ENCODE measurements at places on chromosomes 16 and 17.

DNA sequence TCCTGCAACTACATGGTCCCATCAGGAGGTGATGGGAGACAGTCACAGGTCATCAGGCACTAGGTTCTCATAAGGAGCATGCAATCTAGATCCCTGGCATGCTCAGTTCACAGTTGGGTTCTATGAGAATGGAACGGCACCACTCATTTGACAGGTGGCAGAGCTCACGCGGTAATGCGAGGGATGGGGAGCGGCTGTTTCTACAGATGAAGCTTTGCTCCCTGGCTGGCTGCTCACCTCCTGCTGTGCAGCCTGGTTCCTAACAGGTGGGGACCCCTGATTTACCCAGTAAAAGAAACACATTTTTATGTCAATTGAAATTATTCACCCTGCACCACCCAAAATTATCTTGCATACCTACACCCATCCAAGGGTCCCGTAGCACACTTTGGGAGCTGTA, 42.7 kb upstream of the ZNHIT3 start:
- no peak for DNase-seq

GRCh38 chr16:81170824-81171223, 67.7 kb upstream of the BCO1 start:
- no peak for DNase-seq

DNA sequence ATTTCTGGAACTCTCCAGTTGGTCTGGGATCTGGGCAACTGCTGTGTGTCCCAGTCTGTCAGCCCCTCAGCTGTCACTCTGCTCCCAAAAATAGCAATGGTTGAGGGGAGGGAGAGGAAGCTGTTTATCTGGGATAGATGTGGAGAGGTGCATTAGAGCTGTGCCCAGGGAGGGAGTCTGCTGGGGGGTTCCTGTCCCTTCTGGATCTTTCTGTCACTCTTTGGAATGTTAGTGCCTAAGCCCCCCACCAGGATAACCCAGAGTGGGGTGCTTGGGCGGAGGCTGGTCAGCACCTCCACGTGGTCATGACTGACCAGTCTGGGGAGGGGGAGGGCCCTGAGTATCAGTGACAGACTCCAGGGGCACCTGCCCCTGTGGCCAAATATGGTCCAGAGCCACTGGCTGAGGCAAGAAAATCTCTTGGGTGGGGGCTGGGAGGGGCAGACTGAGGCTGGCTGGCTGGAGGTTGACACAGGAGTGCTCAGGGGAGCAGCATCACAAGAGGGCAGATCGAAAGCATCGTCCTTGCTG, at the start of gene UNC45B:
Gene UNC45B, plus strand, starts transcription at position 443 of the 531 bp plus-strand sequence. CDS start 447 bp downstream, outside the sequence.
- no peak for DNase-seq

DNA sequence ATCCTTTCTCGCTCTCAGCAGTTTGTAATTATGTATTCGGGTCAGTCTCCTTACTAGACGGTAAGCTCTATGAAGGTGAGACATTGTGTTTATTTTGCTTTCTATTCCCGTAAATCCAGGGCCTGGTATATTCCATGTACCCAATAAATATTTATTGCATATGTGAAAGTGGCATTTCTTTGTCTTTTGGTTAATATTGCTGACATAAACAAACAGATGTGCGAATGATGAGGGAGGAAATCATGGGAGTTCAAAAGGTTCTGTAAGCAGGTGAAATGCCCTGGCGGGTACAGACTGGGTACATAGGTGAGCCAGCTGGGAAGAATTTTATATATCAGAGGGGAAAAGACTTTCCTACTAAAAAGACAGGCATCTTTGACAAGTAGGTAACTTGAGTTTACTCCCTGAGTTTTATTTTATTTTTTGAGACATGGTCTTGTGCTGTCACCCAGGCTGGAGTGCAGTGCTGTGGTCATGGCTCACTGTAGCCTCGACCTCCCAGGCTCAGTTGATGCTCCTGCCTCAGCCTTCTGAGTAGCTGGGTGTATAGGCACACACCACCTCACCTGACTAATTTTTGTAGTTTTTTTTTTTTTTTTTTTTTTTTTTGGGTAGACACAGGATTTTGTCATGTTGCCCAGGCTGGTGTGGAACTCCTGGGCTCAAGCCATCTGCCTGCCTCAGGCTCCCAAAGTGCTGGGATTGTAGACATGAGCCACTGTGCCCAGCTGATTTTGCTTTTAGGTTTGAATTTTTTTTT, 5.7 kb upstream of the METTL9 start:
- DNase-seq: no peak

DNA sequence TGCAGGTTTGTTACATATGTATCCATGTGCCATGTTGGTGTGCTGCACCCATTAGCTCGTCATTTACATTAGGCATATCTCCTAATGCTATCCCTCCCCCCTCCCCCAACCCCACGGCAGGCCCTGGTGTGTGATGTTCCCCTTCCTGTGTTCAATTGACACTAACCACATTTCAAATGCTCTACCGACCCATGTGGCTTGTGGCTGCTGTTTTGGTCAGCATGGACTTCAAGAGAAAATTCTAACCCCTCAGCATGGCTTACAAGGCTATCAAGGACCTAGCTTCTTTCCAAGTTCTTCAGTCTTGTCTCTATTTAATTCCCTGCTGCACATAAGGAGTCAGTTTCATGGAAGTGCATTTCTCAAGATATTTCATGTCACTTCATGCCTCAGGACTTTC, 52.9 kb downstream of the MMD start:
- DNase-seq: no peak

DNA sequence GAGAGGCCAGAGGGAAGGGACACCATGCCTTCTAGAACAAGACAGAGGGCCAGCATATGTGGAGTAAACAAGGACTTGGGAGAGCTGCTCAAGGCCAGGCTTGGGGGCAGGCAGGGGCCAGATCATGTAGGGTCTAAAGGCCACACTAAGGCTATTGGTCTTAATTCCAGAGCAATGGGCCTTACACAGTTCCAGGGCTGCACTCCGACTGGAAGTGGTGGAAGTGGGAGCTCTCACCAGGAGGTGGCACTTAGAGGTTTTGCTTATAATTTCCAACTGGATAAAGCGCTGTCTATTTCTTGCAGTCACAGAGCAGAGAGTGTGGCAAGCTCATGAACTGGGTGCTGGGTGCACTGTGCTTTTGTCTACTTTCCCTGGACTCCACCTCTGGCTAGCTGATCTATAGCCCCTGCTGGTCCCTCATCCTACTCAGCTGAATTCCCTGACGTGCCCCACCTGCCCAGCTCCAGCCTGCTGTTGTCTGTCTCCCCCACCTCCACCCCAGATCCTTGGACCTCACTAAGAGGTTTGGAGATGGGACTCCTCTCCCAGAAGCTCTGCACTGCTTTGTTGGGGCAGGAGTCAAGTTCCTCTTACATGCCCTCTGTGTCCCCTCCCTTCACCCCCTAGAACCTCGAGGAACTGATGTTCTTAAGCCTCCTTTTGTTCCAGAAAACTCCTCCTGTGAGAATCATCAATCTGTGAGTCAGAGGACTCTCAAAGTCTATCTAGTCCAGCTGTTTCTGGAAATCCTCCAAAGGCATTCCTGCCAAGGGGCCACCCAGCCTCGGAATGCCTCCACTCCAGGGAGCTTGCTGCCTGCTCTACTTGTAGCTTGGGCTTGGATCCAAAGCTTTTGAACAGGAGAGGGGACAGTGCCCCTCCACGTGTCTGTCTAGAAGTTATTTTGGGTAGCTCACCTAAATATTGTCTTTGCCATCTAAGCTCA, 48.1 kb upstream of the KSR1 start:
- peak; percentile 74 for DNase-seq

- no peak for DNase-seq
Observed at GRCh38 chr16:7919782-7920181, 587.1 kb downstream of the RBFOX1 start.

GRCh38 chr17:50952013-50952412, 85.9 kb upstream of the TOB1 start:
- no peak for DNase-seq

DNA sequence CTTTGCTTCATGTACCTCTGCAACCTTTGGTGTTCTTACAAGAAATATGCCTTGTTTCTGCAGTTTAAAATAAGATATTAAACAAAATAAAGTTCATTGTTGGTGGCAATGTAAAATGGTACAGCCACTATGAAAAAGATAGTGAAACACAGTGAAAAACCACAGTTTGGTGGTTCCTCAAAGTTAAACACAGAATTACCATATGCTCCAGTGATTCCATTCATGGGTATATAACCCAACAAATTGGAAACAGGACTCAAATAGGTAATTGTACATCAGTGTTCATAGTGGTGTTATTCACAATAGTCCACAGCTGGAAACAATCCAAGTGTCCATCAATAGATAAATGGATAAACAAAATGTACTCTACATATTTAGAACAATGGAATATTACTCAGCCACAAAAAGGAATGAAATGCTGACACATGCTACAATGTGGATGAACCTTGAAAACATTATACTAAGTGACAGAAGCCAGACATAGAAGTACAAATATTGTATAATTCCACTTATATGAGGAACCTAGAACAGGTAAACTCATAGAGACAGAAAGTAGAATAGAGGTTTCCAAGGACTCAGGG, 49.2 kb downstream of the CUEDC1 start:
- DNase-seq: no peak

DNA sequence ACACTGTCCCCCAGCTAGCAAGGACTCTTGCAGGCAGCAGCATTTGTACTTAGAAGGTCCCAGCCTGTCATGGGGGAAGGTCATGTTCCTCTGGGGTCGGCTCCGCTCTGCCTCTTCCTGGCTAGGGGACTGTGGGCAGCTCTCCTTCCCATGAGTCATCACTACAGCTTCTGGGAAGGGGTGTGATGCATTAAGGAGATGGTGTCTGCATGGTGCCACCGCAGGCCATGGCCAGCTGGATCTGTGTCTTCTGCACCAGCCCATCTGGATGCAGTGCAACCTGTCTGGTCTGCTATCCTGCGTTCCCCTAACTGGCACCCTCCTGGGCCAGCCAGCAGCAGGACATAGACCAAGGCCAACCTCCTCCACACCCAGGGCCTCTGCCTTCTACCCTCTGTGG, 6.3 kb downstream of the STARD3 start:
- DNase-seq: peak; percentile 28

GRCh38 chr16:67071476-67072048, 38.2 kb upstream of the PHAF1 start:
- DNase-seq: no peak

- no peak for DNase-seq
Observed at GRCh38 chr16:72910875-72911274, 137.1 kb downstream of the ZFHX3 start.

GRCh38 chr16:67969254-67970039, 1.0 kb upstream of the SLC12A4 start:
- DNase-seq: no peak

GRCh38 chr17:83097831-83098230, 18.4 kb downstream of the METRNL start:
- DNase-seq: no peak

DNA sequence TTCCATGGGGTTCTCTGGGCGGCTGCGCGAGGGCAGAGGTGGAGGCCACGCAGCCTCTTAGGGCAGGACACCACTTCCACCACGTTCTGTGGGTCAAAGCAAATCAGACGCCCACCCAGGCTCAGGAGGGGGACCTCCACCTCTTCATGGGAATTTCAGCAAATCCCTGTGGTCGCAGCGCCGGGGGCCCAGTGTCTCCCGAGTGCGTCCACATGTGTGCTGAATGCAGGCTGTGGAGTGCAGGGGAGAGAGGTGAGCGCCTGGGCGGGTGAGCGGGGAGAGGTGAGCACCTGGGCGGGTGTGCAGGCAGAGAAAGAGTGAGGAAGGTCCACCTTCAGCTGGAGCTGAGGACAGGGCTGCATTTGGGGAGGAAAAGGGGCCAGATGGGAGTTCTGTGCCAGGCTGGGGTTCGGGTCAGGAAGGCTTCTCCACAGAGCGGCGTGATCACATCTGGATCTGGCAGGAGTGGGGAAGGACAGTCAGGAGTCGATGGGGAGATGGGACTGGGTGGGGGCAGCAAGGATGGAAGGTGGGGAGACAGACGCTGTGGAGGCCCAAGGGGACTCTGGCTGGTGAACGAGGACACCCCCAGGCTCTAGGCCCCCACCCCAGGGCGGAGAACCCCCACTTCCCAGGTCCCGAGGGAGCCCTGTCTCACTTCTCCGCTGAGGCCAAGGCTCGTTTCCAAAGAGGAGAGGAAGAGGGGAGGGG, 36.8 kb upstream of the CBFA2T3 start:
- DNase-seq: no peak
